ENCODE measurements at places on chromosomes 7 and 10.

GRCh38 chr7:35232994-35233393, 20.9 kb downstream of the TBX20 start:
- no peak for DNase-seq

DNA sequence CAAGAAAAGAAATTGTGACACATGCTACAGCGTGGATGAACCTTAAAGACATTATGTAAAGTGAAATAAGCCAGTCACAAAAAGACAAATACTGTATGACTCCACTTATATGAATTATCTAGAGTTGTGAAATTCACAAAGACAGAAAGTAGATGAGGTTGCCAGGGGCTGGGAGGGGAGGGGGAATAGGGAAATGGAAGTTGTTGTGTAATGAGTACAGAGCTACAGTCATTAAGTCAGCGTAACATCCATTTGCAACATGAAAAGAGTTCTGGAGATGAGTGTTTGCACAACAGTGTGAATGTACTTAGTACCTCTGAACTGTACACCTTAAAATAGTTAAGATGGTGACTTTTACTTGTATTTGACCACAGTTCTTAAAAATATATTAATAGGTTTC, 112.1 kb upstream of the CDK1 start:
- DNase-seq, result peak; percentile 58

GRCh38 chr10:63210611-63211196, 77.6 kb downstream of the NRBF2 start:
- no peak for DNase-seq

DNA sequence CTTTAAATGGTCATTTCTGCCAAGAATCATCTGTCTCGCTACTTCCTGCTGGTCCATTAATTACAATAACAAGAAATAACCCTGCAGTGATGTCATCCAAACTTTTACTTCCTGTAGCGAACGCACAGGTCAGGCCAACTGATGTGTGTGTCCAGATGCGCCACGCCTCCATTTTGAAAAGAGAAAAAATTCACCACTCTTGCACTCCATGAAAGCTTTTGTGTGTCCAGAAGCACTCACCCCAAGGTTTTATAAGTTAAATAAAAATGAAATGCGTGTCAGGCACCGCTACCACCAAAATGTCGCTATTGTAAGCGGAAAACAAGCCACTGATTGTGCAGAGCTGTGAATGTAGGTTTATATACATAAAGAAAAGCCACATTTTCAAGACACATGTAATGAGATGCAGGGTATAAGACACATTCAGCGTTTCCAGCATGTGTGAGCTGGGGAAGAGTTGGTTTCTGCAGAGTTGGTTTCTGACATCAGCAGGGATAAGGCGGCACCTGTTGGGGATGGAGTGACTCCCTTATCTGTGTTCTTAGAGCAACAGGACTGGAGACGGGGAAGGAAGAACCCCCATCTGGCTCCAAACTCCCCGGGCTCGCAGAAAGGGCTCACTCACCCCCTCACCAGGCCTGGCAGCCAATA, 83.3 kb downstream of the CTBP2 start:
- DNase-seq, result no peak

DNA sequence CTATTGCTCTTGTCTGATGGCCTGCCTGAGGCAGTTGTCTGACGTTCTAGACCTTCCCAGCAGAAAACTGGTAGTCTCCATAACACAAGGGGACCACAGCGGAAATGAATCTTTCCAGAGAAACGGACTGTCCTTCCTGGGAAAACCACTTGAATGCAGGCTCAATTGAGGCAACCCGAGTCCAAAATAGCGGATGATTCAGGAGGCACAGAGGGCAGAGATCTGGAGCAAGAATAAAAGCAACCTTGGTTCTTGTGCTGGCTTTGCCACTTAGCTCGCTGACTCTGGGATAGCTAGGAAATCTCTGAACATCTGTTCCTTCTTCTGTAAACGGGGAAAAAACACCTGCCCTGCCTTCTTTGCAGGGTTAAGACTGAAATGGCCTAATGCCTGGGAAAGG, 178.8 kb downstream of the NEURL1 start:
- DNase-seq, result no peak

- no peak for DNase-seq
Measured at GRCh38 chr7:134946260-134946659, 40.0 kb upstream of the AGBL3 start.

- no peak for DNase-seq
Measured at GRCh38 chr10:14555807-14556206, 218.9 kb downstream of the FAM107B start.

DNA sequence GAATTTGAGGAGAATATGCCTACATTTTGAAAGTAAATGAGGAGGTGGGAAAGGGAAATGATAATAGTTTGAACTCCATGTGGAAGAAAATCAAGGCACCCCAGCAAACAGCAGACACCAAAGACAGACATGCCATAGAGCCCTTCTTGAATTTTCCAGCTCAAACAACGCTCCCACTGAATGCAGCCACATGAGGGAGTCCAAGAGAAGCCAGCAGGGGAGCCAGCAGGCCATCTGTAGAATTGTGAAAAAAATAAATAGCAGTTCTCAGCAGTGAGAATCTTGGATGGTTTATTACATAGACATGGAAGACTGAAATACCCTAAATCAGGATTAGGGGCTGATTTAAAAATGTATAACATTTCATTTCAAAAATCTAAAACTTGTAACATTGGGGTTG, 1567.3 kb upstream of the LRRTM3 start:
- no peak for DNase-seq

DNA sequence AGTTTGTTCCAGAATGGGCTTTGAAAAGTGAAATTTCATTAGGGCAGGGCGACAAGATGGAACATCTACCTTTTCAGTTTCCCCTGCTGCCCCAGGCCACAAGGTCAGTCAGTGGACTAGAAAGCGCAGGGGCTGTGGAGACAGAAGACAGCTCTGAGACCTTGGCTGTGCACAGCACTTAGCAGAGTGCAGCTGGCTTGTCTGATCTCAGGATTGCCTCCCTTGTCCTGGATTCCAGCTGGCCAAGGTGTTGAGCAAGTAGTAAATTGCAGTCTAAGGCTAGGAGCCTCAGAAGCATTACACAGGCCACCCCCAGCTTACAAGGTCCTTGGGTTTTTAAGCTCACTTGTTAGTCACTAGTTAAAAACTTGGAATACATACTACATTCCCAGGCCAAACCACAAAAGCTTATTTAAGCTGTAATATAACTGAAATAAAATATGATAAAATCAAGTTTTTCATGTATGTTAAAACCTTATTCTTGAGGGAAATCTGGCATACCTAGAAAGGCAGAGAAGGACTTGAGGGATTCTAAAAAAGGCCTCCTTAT, 67.3 kb upstream of the NPY start:
- no peak for DNase-seq

DNA sequence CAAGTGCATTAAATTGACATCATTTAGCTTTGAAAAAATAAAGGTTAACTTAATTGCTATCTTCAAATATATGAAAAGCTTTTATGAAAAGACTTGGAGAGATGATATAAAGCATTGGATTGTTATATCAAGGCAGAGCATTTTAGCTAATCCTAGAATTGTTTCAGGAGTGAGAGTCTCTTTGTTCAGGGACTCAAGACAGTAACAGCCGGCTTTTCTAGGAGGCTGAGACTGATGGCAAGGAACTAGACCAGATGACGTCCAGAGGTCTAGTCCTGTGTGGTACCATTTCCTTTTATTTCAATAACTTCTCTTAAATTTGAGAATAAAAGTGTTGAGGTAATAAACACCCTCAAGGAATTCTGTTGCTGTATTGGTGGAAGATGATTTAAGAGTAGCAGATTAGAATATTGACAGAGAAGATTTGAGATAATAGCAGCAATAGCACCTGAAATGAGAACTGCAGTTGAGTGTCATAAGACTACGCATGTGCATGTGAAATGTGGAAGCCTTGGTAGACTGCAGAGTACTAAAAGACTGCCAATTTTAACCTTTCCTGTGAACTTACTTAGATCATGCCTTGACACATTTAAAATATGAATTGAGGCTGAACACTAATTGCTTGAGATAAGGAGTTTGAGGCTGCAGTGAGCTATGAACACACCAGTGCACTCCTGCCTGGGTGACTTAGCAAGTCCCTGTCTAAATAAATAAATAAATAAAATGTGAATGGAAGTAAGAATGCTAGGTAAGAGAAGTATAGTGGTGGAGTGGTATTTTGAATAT, 79.6 kb downstream of the ZNRF2 start:
- DNase-seq, result no peak

- no peak for DNase-seq
Measured at GRCh38 chr10:75283671-75284470, 48.1 kb upstream of the COMTD1 start.

- no peak for DNase-seq
Measured at GRCh38 chr7:133504825-133505224, 251.9 kb downstream of the EXOC4 start.

- no peak for DNase-seq
Measured at GRCh38 chr10:123236126-123236525, 81.9 kb downstream of the BUB3 start.
